ENCODE measurements at places on chromosomes 4 and X. TPM values are rescaled to one million over a fixed set of nuclear protein-coding genes. Genes with fewer than 3 reads are reported as not detected.

DNA sequence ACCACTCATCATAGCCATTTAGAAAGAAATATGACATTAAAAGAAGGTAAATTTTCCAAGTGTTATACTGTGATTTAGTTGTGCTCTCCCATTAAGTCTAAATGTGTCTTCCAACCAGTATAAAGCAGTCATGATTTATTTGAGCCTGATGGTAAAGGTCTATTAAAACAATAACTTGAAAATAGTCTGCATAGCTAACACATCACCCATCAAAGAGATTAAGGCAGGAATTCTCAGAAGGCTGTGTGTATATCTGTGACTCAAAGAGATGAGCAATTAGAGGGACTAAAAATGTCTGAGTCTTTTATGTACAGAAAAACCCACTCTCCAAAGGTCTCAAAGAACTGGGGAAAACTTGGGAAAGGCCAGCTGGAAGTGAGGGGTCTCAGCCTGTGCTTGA lies 70.3 kb upstream of the IQCM start:
- H3K36me3 ChIP-seq: no peaks in the 10 kb centered on the region
- DNase-seq: no peak
- H3K27ac ChIP-seq: no peak overlapping the region

DNA sequence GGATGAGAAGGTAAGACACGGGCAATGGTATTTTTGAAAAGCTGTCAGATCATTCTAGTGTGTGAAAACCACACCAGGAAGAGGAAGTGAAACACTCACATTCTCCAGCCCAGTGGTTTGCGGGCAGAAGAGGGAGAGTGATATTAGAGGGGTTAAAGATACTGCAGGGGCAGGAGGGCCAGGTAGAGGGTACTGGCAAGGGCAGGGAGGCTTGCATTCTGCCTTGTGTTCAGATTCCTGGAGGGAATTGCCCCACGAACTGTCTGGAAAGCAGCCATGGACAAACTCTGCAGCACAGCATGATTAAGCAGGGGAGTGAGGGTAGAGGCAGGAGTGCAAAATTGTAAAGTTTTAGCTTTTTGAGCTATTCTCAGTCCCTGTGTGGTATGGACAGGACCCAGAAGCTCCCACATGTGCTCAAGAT lies 30.9 kb downstream of the NIPAL1 start:
- no peaks in the 10 kb centered on the region for H3K36me3 ChIP-seq
- DNase-seq: peak; percentile 97
- H3K4me3 ChIP-seq: peak overlapping the region; percentile 40
- H3K27me3 ChIP-seq: peaks cover 11% of the 10 kb centered on the region
- H3K27ac ChIP-seq: peak overlapping the region; percentile 26
- peaks cover 60% of the 10 kb centered on the region for H3K4me1 ChIP-seq

GRCh38 chrX:111719426-111720210 lies 38.6 kb downstream of the ALG13 start:
- no peak overlapping the region for H3K4me3 ChIP-seq
- H3K27ac ChIP-seq: no peak overlapping the region
- H3K27me3 ChIP-seq: no peaks in the 10 kb centered on the region
- H3K4me1 ChIP-seq: no peaks in the 10 kb centered on the region

The MTNR1A gene
- total RNA-seq: not detected

- H3K4me3 ChIP-seq: no peak overlapping the region
- peaks cover 27% of the 10 kb centered on the region for H3K4me1 ChIP-seq
- peaks cover 75% of the 10 kb centered on the region for H3K36me3 ChIP-seq
- no peaks in the 10 kb centered on the region for H3K27me3 ChIP-seq
- DNase-seq: no peak
Measured at GRCh38 chr4:145779319-145779801, 99.4 kb downstream of the C4orf51 start.

- DNase-seq: peak; percentile 34
- no peak overlapping the region for H3K4me3 ChIP-seq
- H3K36me3 ChIP-seq: peaks cover 16% of the 10 kb centered on the region
- peaks cover 72% of the 10 kb centered on the region for H3K4me1 ChIP-seq
Measured at GRCh38 chr4:37675587-37676290, 10.4 kb downstream of the RELL1 start.

The COX7B2 gene
- not detected for total RNA-seq

- H3K27me3 ChIP-seq: no peaks in the 10 kb centered on the region
- H3K4me3 ChIP-seq: no peak overlapping the region
- DNase-seq: no peak
- no peak overlapping the region for H3K27ac ChIP-seq
- H3K4me1 ChIP-seq: no peaks in the 10 kb centered on the region
- H3K36me3 ChIP-seq: no peaks in the 10 kb centered on the region
Measured at GRCh38 chr4:95267081-95267480, 281.7 kb downstream of the UNC5C start.

DNA sequence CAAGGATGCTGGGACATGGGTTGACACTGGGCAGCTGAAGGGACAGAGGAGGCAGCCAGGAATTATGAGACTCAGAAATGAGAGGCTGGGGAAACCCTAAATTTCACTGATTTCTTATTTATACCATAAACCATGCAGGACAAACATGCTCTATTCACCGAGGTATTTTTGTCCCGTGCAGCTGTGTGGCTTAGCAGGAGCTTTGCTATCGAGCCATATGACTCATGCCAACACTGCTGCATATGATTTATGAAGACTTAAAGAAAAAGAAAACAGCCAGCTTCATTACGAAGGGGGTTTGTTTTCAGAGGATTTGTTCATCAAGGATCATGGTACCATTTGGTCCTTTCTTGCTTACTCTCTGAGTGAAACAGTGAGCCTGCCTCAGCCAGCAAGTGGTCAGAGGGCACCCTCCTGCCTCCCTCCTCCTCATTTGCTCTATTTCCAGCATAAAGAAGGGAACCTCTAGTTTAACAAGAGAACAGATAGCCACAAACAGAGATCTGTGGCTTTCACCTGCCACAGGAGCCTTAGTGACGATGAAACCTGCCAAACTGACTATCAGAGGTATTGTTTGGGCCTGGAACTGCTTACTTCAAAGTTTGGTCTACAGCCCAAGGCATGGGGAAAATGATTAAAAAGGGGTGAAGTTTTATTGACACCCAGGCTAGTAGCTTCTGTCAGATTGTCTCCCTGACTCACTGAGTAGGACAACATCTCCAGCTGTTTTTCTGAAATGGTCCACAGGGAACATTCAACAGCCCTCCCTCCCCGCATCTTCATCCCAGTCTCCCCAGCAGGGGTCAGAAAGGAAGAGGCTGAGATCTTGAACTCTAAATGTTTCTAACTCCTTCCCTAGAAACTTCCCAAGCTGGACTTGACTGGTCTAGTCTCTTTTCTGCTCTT lies 80.1 kb upstream of the MAML3 start:
- H3K4me1 ChIP-seq: peaks cover 18% of the 10 kb centered on the region
- H3K27ac ChIP-seq: peak overlapping the region; percentile 88
- no peak overlapping the region for H3K4me3 ChIP-seq
- no peaks in the 10 kb centered on the region for H3K36me3 ChIP-seq
- DNase-seq: peak; percentile 28

- DNase-seq: peak; percentile 63
- no peaks in the 10 kb centered on the region for H3K27me3 ChIP-seq
- peak overlapping the region; percentile 96 for H3K4me3 ChIP-seq
- H3K4me1 ChIP-seq: peaks cover 38% of the 10 kb centered on the region
Measured at GRCh38 chr4:145937971-145938611, 532 bp downstream of the ZNF827 start.

- H3K4me1 ChIP-seq: peaks cover 3% of the 10 kb centered on the region
- DNase-seq: peak; percentile 17
- H3K27ac ChIP-seq: no peak overlapping the region
Measured at GRCh38 chr4:76087007-76087769, 12.7 kb downstream of the ART3 start.

The XK gene
- not detected for total RNA-seq

DNA sequence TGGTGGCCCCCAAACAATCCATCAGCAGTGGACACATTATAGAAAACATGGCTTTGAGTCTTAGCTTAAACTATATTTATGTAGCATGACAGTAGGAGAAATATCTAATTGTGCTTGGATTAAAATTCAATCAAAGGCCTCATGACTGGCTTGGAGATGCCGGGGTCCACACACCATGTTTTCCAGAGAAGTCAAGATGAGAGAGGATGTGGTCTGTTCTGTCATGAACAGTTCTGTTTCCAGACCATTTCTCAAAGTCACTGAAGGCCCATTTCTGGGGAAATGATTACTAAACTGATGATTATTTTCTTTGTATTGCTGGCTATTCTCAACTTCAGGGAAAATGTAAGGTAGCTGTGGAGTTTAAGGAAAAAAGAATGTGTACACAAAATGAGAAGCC lies 76.3 kb downstream of the C4orf51 start:
- H3K4me1 ChIP-seq: peaks cover 29% of the 10 kb centered on the region
- H3K27ac ChIP-seq: peak overlapping the region; percentile 56
- H3K4me3 ChIP-seq: no peak overlapping the region
- peaks cover 38% of the 10 kb centered on the region for H3K36me3 ChIP-seq
- peak; percentile 30 for DNase-seq

The ASIC5 gene
- not detected for total RNA-seq

DNA sequence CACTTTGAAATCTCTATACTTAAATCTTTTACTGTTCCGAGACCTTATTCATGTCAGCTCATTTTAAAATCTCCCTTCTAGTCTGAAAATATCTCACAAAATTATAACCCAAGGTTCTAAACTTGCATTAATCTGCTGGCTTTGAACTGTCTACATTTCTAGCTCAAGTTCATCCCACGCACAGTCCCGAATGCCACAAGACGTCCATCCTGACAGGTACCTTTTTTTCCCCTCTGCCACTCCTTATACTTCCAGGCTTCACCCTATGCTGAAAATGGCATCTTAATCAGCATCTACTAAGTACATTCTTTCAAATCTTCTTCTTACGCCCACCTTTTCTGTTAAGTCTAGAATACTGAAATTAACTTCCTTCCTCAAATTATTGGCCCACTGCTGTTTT lies 259.2 kb upstream of the GALNTL6 start:
- no peaks in the 10 kb centered on the region for H3K4me1 ChIP-seq
- H3K36me3 ChIP-seq: no peaks in the 10 kb centered on the region
- no peak overlapping the region for H3K4me3 ChIP-seq
- DNase-seq: no peak

The CT45A10 gene
- total RNA-seq: not detected

The DIPK2B gene
- total RNA-seq: not detected

DNA sequence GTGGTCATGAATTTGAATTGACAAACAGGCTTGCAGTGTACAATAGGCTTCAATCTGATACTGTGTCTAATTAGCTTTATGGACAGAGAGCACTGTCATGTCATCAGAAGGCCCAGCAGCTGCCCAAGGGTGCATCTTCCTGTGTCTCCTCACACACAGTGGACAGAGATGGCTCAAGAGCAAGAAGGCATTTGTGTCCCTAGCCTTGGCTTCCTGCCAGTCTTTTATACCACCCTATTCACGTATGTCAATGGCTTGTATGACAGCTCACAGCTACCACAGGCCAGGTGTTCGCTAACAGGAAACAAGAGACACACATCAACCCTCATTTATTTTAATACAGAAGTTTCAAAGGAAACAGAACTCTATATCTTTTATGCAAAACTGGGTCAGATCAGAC lies 874.0 kb upstream of the AGA start:
- no peak overlapping the region for H3K4me3 ChIP-seq
- no peaks in the 10 kb centered on the region for H3K36me3 ChIP-seq
- H3K4me1 ChIP-seq: no peaks in the 10 kb centered on the region
- no peak for DNase-seq
- no peaks in the 10 kb centered on the region for H3K27me3 ChIP-seq

GRCh38 chrX:109199726-109200125 lies 282.2 kb downstream of the GUCY2F start:
- no peaks in the 10 kb centered on the region for H3K27me3 ChIP-seq
- H3K4me1 ChIP-seq: no peaks in the 10 kb centered on the region
- no peak for DNase-seq
- H3K27ac ChIP-seq: no peak overlapping the region
- no peak overlapping the region for H3K4me3 ChIP-seq

GRCh38 chrX:133250184-133251100 lies 32.3 kb upstream of the TFDP3 start:
- H3K4me3 ChIP-seq: no peak overlapping the region
- H3K36me3 ChIP-seq: no peaks in the 10 kb centered on the region
- no peak for DNase-seq
- no peaks in the 10 kb centered on the region for H3K4me1 ChIP-seq
- H3K27me3 ChIP-seq: no peaks in the 10 kb centered on the region
- H3K27ac ChIP-seq: no peak overlapping the region

The MAGEA11 gene
- total RNA-seq: not detected

DNA sequence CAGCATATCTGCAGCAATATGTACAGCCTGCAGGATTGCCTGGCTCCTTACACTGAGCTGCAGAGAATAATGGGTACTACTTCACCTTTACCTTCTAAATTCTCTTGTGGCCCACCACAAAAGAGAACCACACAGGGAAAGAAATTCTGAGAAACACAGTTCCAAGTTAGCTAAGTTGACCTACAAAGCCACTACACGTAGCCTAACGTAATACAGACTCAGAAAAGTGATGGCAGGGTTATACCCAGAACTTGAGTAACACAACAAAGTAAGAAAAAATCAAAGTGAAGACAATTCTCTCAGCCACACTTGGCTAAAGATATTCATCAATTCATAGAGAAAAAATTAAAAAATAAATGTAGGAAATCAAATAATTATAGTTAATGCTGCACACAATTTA lies 26.4 kb upstream of the SRPX start:
- no peaks in the 10 kb centered on the region for H3K27me3 ChIP-seq
- H3K27ac ChIP-seq: no peak overlapping the region
- no peak for DNase-seq
- no peaks in the 10 kb centered on the region for H3K36me3 ChIP-seq
- no peak overlapping the region for H3K4me3 ChIP-seq

The HSD17B13 gene
- total RNA-seq: 0.16 TPM

The INPP4B gene
- total RNA-seq: 46.9 TPM

The TCEAL2 gene
- 0.41 TPM for total RNA-seq

The SPANXC gene
- not detected for total RNA-seq

DNA sequence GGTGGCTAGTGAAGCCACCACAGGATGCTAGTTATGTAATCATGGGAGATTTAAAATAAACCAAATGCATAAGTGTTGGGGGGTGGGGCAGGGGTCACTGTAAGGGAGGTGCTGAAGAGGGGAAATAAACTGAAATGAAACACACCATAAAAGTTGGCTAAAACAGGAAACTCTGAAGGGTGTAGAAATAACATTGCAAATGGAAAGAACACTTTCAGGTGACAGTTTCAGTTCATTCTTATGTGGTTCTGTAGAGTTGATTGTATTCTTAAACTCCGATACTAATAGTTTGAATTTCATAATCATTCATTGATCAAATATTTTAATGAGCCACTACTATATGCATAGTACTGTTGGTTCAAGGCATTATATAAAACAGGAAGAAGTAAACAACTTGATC lies 80.1 kb downstream of the HDAC8 start:
- H3K36me3 ChIP-seq: peaks cover 30% of the 10 kb centered on the region
- no peak for DNase-seq
- H3K27me3 ChIP-seq: no peaks in the 10 kb centered on the region
- H3K27ac ChIP-seq: no peak overlapping the region
- peaks cover 8% of the 10 kb centered on the region for H3K4me1 ChIP-seq
- no peak overlapping the region for H3K4me3 ChIP-seq

- no peak overlapping the region for H3K4me3 ChIP-seq
- peaks cover 1% of the 10 kb centered on the region for H3K27me3 ChIP-seq
- no peaks in the 10 kb centered on the region for H3K4me1 ChIP-seq
- no peaks in the 10 kb centered on the region for H3K36me3 ChIP-seq
- no peak overlapping the region for H3K27ac ChIP-seq
Measured at GRCh38 chr4:23897564-23898109, 7.8 kb upstream of the PPARGC1A start.

The PAGE5 gene
- not detected for total RNA-seq

- H3K36me3 ChIP-seq: peaks cover 2% of the 10 kb centered on the region
- H3K4me3 ChIP-seq: no peak overlapping the region
- peaks cover 11% of the 10 kb centered on the region for H3K4me1 ChIP-seq
- DNase-seq: no peak
- no peaks in the 10 kb centered on the region for H3K27me3 ChIP-seq
Measured at GRCh38 chr4:128510850-128511249, 223.2 kb upstream of the PGRMC2 start.

Data from activated CD8-positive, alpha-beta T cell treated with anti-CD3 and anti-CD28 coated beads for 36 hours (primary cell).